SW 1271 (cell line): ENCODE measurements at places on chromosomes 2 and 18.

DNA sequence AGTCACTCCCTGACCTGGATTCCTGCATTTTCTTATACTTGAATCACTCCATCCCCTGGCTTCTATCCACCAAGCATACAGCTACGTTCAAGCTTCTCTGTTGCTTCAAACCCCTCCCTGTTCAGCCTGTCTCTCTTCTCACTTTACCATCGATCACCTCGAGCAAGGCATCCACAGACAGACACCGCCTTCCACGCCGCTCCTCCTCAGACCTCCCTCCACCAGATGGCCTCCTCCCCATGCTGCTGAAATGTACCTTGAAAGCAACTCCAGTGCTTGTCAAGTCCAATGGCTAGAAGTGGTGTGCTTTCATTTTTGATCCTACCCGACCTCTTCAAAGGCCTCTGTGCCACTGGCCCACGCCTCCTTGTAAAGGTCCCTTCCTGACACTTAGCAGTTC is 131.3 kb upstream of the ACAA2 start:
- no peak for DNase-seq

- DNase-seq: no peak
Observed at GRCh38 chr2:120317916-120318315, 28.0 kb upstream of the INHBB start.

GRCh38 chr2:102425441-102426132 is 2.6 kb downstream of the IL18RAP start:
- DNase-seq: no peak

DNA sequence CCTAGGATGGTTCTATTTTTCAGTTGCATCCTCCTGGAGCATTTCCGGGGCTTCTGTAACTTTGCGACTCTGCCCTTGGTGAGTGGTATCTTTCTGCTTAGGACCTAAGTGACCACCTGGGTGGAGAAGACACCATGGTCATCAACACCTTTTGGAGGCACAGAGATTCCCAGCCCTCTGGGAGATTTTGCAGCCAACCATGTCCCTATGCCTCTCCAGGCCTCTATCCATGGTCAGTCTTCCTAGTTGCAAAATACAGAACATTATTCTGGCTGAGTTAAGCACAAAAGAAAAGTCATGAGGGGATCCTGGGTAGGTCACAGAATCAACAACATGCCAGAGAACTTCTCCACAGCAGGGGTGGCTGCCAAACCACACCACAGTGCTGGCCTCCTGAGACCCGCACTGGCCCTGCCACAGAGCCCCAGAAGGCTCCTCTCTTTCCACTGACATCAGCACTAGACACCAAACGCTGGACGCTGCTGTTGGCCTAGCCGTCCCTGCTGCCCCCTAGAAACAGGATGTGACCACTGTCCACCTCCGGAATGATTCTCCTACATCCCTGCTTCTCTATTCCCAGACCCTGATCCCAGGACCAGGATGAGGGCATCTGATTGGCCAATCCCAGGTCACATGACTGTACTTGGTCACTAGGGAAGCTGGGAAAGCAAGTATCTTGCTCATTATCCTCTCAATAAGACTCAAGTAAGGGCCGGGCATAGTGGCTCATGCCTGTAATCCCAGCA is 47.7 kb downstream of the SMAD7 start:
- DNase-seq: no peak

DNA sequence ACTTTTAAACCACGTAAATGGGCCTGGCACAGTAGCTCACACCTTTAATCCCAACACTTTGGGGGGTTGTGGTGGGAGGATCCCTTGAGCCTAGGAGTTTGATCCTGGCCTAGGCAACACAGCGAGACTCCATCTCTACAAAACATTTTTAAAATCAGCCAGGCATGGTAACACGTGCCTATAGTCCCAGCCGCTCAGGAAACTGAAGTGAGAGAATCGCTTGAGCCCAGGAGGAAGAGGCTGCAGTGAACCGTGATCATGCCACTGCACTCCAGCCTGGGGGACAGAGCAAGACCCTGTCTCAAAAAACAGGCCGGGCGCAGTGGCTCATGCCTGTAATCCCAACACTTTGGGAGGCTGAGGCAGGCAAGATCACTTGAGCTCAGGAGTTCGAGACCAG is 12.2 kb downstream of the ROCK1 start:
- DNase-seq: no peak

- no peak for DNase-seq
Observed at GRCh38 chr2:33083699-33084387, 137.1 kb downstream of the LTBP1 start.

GRCh38 chr2:230244211-230244610 is 18.7 kb downstream of the SP140 start:
- DNase-seq: no peak

DNA sequence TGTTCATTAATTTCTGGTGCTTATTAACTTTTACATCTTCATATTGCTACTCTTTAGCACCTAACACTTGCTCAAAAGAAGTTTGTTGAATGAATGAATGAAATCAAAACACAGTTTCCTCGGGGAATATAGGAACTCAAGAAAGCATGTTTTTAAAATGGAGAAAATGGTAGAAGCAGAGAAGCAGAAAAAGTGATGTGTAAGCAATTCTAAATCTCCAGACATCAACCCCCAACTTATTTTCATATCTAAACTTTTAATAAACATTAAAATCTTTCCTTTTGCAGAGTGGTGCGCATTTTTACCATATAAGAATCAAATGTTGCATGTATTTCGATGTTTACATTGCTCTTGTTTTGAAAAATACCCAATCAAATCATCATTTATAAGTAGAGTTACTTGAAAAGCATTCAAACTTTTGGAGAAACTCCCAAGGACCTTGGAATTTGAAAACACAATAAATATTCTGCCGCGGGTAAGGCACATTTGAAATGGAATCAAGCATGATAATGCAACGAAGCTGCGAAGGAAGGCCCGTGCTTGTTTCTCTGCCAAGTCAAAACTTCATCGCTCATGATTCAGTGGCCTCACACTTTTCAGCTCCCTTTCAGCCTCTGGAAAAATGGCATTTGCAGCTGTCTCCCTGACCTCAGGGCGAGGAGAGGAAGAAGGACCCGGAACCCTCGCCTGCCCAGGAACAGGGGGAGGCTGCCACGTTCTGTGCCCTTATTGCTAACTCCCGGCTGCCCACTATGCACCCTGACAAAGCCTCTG is 26.7 kb upstream of the SMIM21 start:
- DNase-seq: no peak
